ENCODE measurements at places on chromosomes 7 and 10.
A peak's percentile ranks its signal among the peaks of the same experiment; 100 is the strongest.

DNA sequence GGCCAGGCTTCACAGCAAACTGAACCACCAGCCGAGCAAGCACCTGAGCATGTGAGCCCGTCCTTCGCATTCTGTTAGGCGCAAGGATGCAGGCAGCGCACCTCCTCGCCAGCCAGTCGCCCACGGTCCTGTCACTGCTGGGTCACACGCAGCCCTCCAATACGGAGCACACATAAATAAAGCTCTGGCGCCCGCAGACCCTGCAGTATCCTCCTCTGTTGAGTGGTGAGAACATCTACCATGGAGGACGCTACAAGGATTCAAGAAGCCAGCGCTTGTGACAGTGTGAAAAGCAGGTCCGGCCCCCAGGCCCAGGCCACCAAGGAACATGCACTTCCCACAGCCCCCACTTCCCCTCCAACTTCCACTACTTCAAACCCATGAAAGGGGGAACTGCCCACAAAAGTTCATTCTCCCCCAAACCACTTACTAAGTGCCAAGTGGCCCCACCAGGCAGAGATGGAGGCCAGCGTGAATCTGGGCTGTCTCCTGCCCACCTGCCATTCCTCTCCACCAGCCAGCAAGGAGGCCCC lies 34.8 kb downstream of the VOPP1 start:
- no peak for DNase-seq

DNA sequence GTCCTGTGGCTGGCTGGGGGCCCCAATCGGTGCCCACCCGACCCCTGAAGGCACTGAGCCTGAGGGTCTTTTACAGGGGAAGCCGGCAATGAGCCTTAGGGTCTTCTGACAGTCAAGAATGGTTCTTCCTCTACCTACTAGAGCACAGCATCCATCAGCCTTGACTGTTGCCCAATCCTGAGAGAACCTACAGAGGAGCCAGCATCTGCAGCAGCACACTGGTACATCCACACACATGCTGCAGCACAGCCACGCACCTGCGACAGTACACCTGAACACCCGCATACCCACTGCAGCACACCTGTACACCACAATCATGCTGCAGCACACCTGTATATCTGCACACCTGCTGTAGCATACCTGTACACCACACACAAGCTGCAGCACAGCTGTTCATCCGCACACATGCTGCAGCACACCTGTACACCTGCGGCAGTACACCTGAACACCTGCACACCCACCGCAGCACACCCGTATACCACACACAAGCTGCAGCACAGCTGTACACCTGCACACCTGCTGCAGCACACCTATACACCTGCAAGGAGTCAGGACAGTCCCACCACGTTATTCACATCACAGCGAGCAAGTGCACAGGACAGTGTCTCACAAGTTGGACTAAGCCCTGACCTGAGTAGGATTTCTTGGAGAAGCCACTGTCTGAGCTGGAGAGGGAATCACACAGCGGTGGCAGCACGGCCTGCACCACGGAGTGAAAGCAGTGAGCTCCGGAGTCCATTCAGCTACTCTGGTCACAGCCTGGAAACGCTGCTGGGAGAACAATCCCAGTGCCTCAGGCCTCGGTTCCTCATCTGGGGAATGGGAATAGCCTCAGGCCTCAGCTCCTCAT lies 56.4 kb downstream of the VIPR2 start:
- no peak for DNase-seq

- DNase-seq = no peak
These were observed 88.5 kb downstream of the IPMK start for GRCh38 chr10:58179238-58179637.

DNA sequence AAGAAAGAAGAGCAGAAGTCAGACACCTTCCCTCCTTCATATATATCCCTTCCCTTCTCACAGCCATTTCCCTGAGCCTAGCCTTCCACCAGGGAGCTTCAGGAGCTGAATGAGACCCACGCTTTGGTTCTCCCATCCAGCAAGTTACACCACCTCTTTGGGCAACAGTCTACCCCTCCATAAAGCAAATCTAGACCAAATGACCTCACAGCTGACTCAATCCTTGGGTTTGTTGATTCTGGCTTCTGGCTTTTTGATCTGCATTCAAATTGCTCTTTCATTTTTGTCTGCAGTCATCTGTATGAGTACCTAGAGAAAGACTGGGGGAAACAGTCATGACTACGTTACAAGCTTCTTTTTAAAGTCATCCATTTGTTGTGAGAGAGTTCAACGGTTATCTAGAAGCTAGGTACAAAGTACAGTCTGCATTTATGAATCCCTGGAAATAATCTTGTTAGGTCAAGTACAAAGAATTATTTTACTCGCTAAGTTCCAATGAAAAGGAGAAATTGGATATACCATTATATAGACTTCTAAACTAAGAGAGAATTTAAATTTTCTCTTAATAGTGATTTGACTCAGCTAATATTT lies 86.3 kb downstream of the RAB11FIP2 start:
- no peak for DNase-seq

GRCh38 chr7:74461970-74462706 lies 8.4 kb downstream of the GTF2IRD1 start:
- no peak for DNase-seq

DNA sequence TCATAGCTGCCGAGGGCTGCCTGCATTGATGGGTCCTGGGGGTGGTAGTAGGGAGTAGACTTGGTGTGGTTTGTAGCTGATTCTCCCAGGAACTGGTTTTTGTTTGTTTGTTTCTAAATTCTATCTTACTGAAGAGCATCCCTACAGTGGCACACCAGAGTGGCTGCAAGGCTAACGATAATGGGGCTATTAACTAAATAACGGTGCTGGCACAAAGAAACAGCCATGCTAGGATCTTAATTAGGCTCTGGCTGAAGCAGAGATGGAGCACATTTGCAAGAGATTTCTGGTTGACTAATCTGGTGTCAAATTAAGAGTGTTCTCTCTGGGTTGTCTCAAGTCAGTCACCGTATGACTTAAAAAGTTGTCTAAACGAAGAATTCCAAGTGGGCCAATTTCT lies 590.0 kb downstream of the NRG3 start:
- no peak for DNase-seq

DNA sequence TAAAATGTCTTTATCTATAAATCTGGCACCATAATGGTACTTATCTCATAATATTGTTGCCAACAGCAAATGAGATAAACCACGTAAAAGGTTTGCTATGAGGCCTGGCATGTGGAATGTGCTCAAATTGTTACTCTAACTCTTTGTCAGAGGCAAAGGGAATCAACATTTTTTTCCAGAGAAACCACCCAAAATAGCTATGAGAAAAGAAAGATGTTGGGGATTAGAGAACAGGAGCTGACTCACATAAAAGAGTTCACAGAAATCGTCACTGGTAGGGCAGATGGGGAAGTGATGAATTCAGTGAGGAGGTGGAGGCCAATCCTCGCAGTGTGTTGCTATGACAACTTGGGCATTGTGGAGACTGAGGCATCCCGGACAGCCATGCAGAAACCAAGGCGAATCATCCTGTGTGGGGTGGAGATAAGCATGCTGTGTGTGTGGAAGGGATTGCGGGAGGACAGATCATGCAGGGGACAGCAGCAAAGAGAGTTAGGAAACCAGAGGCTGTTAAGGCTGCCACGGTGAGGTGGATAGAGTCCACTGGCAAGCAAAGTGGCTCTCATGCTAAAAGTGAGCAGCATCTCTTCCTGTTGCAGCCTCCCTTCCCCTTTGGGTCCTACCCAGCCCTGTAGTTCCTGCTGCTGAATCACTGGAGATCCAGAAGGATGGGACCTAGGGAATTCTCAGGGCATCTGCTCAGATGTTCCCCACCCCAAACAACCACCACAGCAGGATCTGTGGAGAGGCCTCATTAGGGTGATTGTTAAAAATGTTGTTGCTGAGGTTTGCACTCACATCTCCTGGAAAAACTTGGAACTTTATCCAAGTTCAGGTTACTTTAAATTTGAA lies 103.9 kb downstream of the CUBN start:
- DNase-seq = peak; percentile 66

- DNase-seq = peak; percentile 77
These were observed 67.6 kb upstream of the CTNNA3 start for GRCh38 chr10:67763499-67764011.

- no peak for DNase-seq
These were observed 71.3 kb upstream of the DGKB start for GRCh38 chr7:14973712-14974428.

GRCh38 chr10:78664929-78665553 lies 403.7 kb upstream of the ZMIZ1 start:
- DNase-seq = no peak
